ENCODE measurements at places on chromosomes 4 and X.

DNA sequence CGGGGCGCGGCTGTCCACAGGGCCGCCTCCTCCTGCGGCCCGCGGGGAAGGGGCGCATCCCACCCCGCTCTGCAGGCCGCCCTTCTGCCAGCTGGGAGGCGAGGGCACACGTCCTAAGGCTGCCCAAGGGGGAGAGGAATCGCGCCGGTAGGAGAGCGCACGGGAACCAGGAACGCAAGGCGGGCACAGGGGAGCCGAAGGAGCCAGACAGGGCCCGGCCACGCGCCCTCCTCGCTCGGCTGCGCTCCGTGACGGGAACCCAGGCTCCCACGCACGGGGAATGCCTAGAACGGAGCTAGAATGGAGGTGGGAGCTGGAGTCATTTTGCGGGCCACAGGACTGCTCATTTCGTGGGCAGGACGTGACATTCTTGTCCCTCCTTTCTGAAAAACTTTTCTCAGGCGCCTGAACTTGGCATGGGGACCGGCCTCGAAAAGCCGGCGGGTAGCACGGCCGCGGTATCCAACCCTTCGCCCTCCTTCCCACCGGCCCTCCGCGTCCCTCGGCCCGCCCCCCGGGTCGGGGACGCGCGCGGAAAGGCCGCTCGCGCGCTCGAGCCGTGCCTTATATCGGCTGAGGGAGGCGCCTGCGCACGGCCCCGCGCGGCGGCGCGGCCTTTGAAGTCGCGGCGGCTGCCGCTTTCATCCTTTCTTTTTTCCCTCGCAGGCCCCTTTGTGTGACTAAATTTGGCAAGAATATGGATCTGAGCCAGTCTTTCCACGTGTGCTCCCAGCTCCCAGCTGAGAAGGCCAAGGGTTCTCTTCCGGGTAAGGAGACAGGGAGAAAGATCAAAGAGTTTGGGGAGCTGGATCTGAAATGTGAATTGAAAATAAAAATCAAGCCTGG lies 4.2 kb upstream of the LEF1 start:
- peak; percentile 78 for DNase-seq

DNA sequence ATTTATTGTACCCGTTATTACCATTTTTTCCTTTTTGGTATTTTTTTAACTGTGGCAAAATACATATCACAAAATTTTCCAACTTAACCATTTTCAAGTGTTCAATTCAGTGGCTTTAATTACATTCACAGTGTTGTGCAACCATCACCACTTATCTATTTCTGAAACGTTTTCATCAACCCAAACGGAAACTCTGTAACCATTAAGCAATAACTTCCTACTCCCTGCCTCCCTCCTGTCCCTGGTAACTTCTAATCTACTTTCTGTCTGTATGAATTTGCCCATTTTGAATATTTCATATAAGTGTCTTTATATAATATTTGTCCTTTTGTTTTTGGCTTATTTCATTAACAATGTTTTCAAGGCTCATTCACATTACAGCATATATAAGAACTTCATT lies 57.4 kb upstream of the MSN start:
- DNase-seq = no peak

DNA sequence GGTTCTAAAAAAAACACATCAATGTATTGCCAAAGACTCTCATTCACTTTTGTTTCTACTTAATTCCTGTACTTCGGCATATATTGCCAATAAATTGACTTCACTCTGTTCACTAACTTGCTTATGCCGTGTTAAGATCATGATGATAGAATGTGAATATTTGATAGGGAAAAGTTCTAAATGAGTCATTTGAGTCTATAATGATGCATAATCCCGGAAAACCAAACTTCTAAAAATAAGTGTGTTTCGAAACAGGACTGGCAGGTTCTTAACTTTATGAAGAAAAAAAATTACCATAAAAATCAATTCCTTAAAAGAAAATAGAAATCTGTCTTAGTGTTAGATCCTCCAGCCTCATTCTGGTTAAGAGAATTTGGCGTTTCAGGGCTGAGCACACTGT lies 387.5 kb upstream of the FTHL17 start:
- DNase-seq = no peak

- no peak for DNase-seq
Measured at GRCh38 chr4:158624889-158625478, 46.7 kb downstream of the C4orf46 start.

- DNase-seq = no peak
Measured at GRCh38 chr4:142909908-142910307, 63.8 kb upstream of the INPP4B start.

DNA sequence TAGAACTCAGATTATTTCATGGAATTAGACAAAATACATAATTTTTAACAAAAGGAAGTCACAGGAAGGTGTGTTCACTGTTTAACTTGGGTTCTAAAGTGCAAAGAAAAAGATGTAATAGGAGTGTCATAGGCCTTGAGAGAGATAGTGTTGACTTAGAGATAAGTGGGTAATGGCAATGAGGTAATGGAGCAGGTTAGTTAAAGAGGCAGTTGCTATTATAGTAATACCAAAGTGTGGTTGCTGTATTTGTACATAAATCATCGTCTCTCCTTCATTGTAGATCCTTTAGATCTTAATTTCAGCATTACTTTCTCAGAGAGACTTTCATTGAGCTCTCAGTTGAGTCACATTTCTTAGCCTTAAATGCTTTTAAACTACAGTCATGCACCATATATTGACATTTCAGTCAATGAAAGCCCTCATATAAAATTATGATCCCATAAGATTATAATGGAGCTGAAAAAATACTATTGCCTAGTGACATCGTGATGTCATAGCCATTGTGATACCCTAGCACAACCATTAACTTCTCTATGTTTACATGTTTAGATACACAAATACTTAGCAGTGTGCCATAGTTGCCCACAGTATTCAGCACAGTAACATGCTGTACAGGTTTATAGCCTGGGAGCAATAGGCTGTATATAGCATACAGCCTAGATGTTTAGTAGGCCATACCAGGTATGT lies 245.4 kb downstream of the ADGRL3 start:
- no peak for DNase-seq

DNA sequence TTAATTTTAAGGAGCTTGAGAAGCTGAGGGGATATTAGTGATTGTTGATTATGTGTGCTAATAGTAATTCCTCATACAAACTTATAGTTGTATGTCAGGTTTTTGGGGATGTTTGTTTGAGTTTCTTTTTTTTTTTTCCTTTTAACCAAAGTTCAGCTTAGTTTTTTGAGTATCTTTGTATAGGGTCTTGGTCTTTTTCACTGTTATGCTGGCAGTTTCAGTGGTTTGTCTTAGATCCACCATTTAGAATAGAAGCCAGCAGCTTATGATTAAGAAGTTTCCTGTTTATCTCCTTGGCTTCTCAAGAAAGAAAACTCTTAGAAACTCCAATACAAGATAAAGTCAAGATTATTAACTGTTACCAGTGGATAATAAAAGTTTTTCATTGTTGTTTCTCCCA lies 16.1 kb downstream of the CPEB2 start:
- no peak for DNase-seq

- DNase-seq = no peak
Measured at GRCh38 chr4:145182222-145182621, 1.8 kb upstream of the OTUD4 start.
